ENCODE measurements at places on chromosomes 4 and X.

DNA sequence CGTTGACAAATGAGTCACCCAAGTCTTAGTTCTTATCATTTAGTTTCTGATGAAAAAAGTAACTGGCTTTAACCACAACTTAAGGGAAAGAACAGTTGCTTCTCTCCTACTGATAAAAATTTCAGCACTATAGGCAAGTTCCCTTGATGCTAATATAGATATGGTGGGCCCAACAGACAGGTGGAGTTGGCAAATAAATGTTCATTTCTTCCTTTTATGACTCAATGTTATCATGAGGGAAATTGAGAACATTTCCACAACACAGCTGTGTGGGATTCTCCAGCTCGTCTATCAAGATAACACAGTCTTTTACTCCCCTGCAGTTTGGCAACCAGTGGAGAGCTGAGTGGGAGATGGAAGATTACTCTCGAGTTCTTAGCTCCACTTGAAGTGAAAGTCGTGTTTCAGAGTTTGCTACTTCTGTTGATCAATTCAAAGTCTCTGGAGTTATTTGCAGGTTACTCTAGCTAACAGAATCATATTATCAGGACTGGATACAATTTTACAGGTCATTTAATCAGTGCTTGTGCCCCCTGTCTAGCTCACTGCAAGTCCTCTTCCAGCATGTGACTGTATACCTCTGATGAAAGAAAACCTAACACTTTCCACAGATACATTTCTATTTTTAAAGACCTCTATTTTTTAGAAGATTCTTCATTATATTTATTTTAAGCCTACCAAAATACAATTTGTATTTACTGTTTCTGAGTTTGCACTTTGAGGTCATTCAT, 270.6 kb upstream of the GK2 start:
- DNase-seq, result no peak

DNA sequence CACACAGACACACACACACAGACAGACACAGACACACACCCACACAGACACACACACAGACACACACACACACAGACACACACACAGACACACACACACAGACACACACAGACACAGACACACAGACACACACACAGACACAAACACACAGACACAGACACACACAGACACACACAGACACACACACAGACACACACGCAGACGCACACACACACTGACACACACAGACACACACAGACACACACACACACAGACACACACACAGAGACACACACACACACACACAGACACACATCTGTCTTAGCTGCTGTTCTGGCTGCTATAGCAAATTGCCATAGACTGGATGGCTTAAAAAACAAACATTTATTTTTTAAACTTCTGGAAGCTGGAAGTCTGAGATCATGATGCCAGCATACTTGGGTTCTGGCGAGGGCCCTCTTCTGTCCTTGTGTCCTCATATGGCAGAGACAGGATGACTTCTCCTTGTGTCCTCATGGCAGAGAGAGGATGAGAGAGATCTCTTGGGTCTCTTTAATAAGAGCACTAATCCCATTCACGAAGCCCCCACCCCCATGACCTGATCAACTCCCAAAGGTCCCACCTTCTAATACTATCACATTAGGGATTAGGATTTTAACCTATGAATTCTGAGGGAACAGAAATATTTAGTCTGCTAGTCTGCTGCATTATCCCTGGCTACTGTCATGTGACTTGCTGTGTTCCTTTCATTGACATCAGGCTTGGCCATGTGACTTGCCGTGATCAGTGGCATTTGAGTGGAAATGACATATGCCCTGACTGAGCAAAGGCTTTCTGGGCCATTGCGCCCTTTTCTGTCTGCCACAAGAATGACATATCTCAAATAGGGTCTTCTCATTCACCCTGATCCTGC, 32.7 kb upstream of the RASGEF1B start:
- no peak for DNase-seq

GRCh38 chrX:48676893-48677270, 6.7 kb upstream of the WAS start:
- no peak for DNase-seq

DNA sequence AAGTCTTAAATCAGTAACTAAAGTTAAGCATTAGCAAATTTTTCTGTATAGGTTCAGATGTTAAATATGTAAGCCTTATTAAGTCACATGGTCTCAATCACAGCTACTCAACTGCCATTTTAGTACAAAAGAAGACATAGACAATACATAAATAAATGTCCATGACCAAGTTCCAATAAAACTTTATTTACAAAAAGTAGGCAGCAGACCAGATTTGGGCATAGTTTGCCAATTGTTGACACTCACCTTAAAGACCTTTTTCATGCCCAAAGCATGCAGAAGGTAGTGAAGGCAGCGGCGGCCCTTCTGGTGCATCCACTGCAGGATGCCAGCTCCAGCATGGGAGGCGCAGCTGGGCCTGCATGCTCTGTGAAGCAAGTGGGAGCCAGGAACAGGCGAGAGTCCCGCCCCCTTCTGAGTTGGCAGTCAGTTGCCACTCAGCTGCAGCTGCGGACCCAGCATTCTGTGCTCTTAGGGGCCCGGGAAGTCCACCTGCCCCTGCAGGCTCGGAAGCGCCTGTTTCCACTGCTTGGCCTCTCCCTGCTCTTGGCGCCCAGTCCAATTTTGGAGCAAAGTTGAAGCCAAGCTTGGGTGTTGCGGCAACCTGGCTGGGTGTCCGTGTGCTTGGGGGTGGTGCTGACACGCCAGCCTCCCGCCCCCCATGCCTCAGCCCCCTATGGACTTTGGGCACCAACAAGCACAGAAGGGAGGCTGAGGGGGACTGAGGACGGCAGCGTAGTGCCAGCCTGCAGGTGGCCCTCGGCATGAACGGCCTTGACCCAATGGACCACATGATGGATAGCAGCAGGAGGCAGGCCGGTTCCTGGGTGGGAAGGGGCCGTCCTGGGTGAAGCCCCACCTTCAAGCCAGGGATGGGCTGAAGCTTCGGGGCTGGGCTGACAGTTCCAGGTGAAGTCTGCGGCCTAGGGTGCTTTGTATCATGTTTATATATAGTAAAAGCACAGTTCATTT, 42.4 kb upstream of the PABPC4L start:
- DNase-seq, result no peak

- no peak for DNase-seq
These were observed 773 bp upstream of the VMA21 start for GRCh38 chrX:151396042-151396824.

DNA sequence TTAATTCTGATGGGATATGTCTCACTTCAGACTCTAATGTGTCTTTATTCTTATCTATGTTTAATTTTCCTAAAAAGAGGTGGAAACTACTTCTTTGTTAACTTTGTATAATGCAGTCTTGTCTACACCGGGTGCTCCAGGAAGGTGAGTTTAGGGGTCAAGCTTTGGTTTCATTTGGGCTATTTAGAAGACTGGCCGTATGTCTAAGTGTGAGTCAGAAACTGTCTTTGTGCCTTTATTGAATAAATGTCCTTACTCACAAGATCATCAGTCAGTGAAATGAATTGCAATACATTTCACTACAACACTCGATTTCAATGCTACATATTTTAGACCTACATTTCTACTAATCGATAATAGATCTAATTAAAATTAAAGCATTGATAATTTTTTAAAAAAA, 56.2 kb downstream of the PROM1 start:
- DNase-seq, result no peak
